ENCODE measurements at places on chromosomes 6 and 20.
A peak's percentile ranks its signal among the peaks of the same experiment; 100 is the strongest.

- H3K27ac ChIP-seq: peak overlapping the region; percentile 46
- DNase-seq: peak; percentile 87
- no peak overlapping the region for H3K4me3 ChIP-seq
Observed at GRCh38 chr6:141451511-141452353, 681.0 kb upstream of the GJE1 start.

DNA sequence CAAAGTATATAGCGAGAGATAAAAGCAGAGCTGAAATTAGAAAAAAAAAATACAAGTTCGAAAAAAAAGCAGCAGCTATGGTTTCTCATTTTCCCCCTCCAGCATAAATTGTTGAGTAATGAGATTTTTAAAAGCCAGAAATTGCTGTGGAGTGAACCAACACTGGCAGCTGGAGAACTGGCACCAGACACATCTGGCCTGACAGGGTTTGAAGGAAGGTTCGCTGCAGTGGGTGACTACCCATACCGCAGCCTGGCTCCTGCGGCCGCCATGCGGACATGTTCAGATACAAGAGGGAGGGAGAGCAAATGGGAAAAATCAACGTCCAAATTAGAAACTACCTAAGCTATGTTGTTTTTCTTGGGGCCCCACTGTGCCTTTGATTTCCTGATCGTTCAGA, 3.3 kb downstream of the APCDD1L start:
- DNase-seq: no peak
- peaks cover 17% of the 10 kb centered on the region for H3K27me3 ChIP-seq
- H3K4me1 ChIP-seq: no peaks in the 10 kb centered on the region
- H3K4me3 ChIP-seq: no peak overlapping the region
- H3K27ac ChIP-seq: no peak overlapping the region

DNA sequence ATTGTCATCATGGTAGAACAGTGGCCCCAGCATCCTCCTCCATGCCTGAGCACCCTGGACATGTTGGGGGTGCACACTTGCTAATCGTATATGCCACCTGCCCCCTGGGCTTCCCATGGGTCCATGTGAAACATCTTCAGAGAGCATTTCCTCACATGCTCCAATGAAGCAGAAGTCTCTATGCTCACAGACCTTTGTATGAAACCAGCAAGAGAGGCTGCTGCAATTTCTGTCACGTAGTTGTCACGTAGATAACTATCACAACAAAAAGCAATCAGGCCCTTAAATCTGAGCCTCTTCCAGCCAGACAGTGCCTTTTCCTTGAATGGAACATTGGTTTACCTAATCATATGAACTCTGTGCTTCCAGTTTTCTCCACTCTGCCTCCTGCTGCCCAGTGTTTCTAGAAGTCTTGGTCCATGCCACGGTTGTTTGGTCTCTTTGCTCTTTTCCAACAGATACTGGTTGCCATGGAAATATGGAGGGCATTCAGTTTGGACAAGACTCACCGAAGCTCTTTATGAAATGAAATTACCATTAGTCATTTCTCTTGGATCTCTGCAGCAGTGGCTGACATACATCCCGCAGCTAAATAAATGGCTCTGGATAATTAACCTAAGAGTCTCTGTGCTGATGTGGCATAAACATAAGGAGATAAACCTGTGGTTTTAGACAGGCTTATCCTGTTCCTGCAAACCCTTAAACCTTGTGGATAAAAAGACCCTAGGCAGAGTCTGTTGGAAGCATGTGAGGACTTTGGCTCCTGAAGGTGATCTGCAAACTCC, 172.8 kb upstream of the SYNDIG1 start:
- H3K4me3 ChIP-seq: no peak overlapping the region
- H3K36me3 ChIP-seq: no peaks in the 10 kb centered on the region
- H3K4me1 ChIP-seq: no peaks in the 10 kb centered on the region
- no peak overlapping the region for H3K27ac ChIP-seq

DNA sequence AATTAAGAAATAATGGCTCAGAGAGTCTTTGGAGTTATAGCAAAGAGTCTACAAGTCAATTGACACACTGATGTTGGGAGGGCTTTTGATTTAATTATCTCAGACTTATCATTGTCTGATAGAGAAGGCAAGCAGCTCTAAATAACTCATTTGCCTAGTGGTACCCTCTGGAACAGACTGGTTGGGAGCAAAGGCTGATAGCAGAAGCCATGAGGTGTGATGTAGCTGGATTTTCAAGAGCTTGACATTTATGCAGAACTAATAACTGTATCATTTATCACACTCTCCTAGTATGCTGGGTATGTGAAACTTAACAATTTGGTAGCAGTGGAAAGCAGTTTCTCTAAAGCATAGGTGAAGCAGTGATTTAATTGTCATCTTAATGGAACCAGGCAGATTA, 380.6 kb downstream of the TENT5A start:
- H3K4me1 ChIP-seq: no peaks in the 10 kb centered on the region
- H3K27me3 ChIP-seq: no peaks in the 10 kb centered on the region
- DNase-seq: no peak
- no peak overlapping the region for H3K4me3 ChIP-seq
- no peaks in the 10 kb centered on the region for H3K36me3 ChIP-seq
- H3K27ac ChIP-seq: no peak overlapping the region

DNA sequence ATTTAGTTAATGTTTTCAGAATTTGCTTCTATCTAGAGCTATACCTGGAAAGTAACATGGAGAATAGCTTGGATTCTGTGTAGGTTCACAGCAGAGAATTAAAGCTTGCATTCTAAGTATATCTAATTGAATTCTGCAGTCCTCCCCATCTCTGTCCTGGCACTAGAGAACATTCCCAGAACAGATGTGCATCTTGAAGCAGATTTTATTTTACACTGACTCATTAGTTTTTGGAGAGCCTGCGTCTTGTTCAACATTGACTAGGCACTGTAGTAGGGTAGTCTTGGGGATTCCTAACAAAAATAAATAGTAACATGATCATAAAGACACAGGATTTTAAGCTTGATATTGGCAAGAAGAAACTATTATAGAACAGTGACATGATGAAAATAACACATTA, 36.2 kb upstream of the BAG2 start:
- H3K27me3 ChIP-seq: no peaks in the 10 kb centered on the region
- no peaks in the 10 kb centered on the region for H3K4me1 ChIP-seq
- no peak overlapping the region for H3K27ac ChIP-seq
- DNase-seq: peak; percentile 53

DNA sequence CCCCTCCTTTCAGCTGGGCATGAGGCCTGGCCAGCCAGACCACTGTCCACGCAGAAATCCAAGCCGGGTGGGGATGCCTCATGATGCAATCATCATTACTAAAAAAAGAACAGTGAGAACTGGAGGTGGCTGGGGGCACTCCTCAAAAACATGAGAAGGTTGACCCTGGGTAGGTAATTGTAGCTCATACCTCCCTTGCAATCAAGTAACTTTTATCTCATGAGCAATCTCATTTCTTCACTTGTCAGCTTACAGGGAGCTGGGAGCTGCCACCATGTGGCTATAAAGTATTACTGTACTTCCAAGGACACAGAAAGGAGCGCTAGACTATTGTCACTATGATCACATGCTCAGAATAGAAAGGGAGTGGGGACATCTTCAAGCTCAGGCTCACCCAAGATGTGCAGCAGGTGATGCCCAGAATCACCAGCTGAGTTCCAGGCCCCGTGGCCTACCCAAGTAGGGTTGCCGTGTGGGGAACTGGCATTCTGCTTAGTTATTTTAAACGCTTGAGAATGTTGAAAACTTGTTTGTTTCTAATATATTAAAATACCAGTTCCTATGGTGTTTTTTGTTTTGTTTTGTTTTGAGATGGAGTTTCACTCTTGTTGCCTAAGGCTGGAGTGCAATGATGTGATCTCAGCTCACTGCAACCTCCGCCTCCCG, 3.0 kb upstream of the CDH26 start:
- no peaks in the 10 kb centered on the region for H3K4me1 ChIP-seq
- no peak overlapping the region for H3K4me3 ChIP-seq
- peak; percentile 14 for DNase-seq
- no peaks in the 10 kb centered on the region for H3K36me3 ChIP-seq
- no peaks in the 10 kb centered on the region for H3K27me3 ChIP-seq

- peak; percentile 66 for DNase-seq
- peaks cover 10% of the 10 kb centered on the region for H3K4me1 ChIP-seq
- no peaks in the 10 kb centered on the region for H3K36me3 ChIP-seq
- no peaks in the 10 kb centered on the region for H3K27me3 ChIP-seq
- peak overlapping the region; percentile 51 for H3K27ac ChIP-seq
Observed at GRCh38 chr6:136284909-136285308, 4.7 kb downstream of the BCLAF1 start.

GRCh38 chr6:129866688-129867087, 5.6 kb upstream of the TMEM244 start:
- no peaks in the 10 kb centered on the region for H3K36me3 ChIP-seq
- no peaks in the 10 kb centered on the region for H3K4me1 ChIP-seq
- no peak overlapping the region for H3K27ac ChIP-seq
- no peaks in the 10 kb centered on the region for H3K27me3 ChIP-seq

GRCh38 chr6:96675597-96675996, 112.7 kb downstream of the FHL5 start:
- no peak overlapping the region for H3K27ac ChIP-seq
- no peak for DNase-seq
- no peaks in the 10 kb centered on the region for H3K27me3 ChIP-seq
- H3K4me3 ChIP-seq: no peak overlapping the region
- H3K4me1 ChIP-seq: no peaks in the 10 kb centered on the region
